ENCODE measurements at places on chromosomes 2 and 18.

DNA sequence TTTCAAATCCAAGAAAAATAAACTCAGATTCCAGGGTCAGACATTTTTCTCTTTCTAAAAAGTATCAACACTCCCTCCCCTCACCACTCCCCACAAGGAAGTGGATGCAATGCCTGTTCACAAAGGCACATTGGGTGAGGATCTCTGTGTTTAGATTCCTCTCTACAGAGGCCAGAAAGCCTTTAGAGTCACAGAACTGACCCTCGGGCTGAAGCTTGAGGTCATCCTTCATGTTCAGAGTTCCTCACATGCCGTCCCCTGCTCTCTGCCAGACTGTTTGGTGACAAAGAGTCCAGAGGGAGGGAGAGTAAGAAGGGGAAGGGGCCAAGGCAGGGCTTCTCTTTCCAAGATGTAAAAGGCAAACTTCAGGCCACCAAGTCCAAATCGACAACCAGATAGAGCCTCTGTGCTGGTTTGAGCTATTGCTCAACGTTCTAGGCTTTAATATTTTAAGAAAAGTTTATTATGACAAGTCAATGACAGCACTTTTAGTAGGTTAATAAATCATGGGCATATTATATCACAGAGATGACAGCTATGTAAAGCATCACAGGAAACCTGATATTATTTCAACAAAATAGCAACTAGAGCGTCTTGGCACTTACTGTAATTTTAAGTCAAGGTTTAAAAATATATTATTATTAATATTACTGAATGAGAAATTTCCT, 269.4 kb downstream of the ETAA1 start:
- DNase-seq, result no peak

GRCh38 chr2:46364797-46365457, 67.7 kb downstream of the EPAS1 start:
- DNase-seq, result peak; percentile 71

GRCh38 chr2:115976916-115977315, 1534.5 kb downstream of the DPP10 start:
- DNase-seq, result no peak

DNA sequence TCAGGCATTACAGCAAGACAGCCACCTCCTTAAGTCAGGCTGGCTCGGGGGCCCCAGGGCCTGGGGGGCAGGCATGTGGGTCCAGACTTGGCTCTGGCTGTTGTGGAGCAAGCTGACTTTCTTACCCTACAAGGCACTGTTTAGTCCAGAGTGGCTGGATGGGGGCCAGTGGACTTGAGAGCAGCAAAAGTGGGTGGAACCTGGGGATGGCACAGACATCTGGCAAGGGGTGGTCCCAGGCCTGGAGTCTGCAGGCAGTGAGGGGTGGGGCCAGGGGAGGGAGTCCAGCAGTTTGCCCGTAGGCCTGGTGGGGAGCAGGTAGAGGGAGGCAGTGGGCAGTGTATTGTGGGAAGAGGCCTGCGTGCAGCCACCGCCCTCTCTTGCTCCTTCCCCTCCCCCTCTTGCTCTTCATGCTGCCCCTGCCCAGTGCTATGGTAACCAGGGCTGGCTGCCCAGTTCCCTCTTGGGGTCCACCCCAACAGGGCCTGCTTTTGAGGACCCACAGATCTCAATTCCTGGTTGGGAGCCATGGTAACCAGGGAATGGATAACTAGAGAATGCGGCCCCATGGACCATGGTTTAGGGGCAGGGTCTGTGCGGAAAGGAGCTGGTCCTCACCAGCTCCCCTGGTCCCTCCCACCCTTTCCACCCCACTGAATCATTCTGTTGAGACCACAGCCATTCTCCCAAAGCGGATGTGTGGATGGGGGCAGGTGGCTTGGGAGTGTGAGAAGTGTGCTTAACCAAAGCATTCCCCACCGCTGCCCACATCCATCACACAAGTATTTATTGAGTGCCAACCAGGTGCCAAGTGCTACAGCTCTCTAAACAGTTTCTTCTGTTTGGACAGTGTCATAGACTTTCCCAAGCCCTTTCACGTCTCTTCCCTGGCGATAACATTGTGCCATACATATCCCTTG, 19.3 kb downstream of the SPEG start:
- DNase-seq, result no peak

GRCh38 chr2:29114946-29115609, at the start of gene CLIP4:
Gene CLIP4, plus strand, starts transcription at chr2:29115415. Its CDS starts 5,974 bp downstream, at chr2:29121389.
- DNase-seq, result no peak

- DNase-seq, result peak; percentile 71
These were observed 584 bp downstream of the BOLA3 start for GRCh38 chr2:74146929-74147726.

DNA sequence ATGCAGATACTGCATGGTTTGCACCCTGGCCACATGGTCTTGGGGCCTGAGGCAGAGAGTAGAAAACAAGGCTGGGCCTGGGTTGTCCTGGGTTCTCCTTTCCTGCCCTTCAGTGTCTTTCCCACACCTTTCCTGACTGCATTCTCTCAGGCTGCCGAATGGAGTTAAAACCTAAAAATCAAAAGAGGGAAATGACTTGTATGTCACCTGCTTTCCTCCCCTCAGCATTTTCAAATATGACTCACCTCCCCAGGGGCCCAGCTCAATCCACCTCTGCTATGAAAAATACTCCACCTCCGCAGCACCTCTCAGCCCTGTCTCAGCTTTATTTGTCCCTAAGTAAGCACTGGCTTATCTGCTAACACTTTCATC, 457.8 kb upstream of the MEX3C start:
- no peak for DNase-seq

- no peak for DNase-seq
These were observed 49.7 kb upstream of the ZNF516 start for GRCh38 chr18:76544511-76545345.
